ENCODE measurements at places on chromosomes 7 and 10.

DNA sequence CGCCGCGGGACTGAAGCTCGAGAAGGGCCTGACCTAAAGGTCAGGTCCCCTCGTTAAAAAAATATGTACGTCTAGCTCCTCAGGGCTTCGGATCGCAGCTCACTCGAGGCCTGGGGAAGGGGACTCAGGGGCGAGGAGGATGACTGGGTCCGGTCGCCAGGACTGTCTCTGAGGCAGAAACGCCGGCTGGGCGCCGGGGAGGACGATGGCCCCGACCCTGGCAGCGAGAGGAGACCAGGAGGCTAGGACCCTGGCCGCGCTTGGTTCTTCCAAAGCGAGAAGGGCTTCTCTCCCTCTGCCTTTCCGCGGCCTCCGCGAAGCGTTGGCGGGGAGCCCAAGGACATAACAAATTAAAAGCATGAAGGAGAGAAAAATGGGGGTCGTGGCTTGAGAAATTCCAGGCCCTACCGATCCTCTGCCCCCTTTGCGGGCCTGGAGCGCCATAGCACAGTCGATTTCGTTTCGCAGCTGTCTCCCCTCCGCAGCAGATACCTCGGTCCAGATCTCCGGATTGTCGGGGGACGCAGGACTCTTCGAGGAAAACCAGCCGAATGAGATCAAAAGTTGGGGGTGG lies 3.1 kb downstream of the NKX2-3 start:
- no peak for DNase-seq

DNA sequence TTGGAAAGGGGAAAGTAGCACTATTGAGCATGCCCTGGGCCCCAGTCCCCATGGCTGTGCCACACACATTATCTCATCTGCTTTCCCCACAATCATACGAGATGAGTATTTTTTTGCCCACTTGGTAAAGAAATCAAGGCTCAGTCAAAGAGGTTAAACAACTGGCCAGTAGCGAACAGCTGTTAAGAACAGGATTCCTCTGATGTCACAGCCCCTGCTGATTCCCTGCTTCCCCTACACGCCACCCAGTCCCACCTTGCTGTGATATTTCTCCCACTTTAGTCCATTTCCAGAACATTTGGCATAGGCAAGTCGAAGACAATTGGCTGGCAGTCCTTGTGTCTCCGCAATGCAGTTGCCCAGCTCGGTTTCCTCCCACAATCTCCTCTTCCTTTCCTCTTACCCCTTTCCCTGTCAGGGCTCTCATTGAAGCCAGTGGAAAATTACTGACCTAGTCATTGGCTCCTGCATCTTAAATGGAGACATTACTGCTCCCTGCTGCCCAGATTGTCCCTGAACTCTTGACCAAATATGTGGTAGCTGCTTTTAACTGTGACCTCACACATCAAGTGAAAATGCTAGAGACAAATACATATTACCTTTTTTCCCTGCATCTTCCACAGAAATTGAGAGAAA lies 56.5 kb upstream of the EEPD1 start:
- no peak for DNase-seq

DNA sequence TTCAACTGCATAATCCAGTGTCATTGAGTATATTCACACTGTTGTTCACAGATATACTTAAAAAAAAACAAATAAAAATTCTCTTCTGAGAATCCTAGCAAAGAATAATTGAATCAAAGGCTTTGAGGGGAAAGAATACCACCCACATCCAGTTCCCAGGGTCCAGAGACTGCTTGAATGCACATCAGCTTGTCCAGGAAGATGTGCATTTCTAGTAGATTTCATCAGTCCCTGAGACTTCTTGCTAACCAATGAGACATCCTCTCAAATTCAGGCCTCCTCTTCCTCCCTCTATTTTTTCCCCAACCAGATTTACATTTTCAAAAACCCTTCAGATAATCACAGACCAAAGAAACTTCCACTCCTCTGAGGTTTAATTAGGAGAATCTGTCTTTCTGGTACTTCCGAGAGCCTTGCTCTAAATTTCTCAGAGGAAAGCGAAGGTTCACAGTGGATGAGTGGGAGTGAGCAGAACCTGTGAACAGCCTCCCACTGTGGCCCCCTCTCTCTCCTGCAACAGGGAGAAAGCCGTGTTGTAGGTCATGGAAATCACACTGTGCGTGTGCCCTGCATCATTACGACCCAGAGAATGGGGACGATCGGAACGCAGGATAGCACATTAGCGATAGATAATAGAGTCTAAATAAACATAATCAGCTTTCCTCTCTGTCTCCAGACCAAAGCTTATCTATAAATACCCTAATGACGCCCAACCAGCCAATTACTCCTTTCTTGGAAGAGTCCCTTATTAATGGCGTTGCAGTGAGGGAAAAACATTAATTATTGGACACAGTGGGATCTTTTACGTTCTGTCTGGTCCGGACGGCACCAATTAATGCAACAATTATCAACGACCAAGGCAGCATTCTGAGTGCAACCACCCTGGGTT lies 212.5 kb downstream of the EMX2 start:
- no peak for DNase-seq

DNA sequence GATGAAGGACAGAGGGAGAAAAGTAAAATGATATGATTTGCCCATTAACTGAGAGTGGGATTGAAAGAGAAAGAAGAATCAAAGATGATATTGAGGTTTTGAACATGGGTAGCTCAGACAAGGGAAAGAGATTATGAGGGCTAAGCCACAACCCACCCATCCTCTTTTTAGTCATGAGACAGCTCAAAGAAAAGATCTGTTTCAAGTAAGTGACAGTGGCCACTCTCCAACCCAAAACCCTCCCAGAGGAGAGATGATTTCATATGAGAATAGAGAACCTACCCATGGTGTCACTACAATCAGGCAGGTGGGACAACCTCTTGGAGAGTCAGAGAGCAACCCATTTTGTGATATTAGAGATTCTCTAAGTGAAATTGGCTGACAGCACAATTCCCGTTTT lies 32.2 kb downstream of the PLXNA4 start:
- no peak for DNase-seq

- DNase-seq, result no peak
Measured at GRCh38 chr10:61217851-61218565, 235.2 kb downstream of the TMEM26 start.

GRCh38 chr10:131653140-131653539 lies 247.7 kb upstream of the PPP2R2D start:
- no peak for DNase-seq

DNA sequence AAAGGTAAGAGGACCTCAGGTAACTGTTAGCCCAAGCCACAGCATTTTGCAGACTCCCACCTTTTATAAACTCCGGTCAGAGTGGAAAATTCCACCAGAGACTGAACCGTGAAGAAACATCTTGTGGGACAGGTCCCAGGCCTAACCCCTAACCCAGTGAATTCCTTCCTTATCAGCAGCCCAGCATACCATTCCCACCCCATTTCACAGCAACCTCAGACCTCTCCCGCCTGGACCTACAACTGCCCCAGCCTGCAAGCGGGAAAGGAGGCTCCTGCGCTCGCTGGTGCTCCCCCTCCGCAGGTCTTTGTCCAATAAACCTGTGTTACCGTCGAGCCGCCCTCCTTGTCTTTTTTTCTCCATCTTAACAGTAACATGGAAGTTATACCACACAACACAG lies 736.6 kb downstream of the MAGI2 start:
- DNase-seq, result no peak

GRCh38 chr7:18064242-18064838 lies 36.7 kb upstream of the PRPS1L1 start:
- DNase-seq, result no peak

Measured in NCI-H2171 treated with DMSO at 0.1 percent for 48 hours (cell line).